ENCODE measurements at places on chromosomes 3 and 15. TPM values are rescaled to one million over a fixed set of nuclear protein-coding genes. Genes with fewer than 3 reads are reported as not detected.

- no peak for DNase-seq
- H3K4me1 ChIP-seq: peaks cover 2% of the 10 kb centered on the region
- H3K27me3 ChIP-seq: no peaks in the 10 kb centered on the region
- peaks cover 19% of the 10 kb centered on the region for H3K36me3 ChIP-seq
- H3K4me3 ChIP-seq: no peak overlapping the region
- no peak overlapping the region for H3K27ac ChIP-seq
Observed at GRCh38 chr15:77038312-77039216, 32.3 kb downstream of the TSPAN3 start.

The P3H2 gene
- 5.3 TPM for total RNA-seq

DNA sequence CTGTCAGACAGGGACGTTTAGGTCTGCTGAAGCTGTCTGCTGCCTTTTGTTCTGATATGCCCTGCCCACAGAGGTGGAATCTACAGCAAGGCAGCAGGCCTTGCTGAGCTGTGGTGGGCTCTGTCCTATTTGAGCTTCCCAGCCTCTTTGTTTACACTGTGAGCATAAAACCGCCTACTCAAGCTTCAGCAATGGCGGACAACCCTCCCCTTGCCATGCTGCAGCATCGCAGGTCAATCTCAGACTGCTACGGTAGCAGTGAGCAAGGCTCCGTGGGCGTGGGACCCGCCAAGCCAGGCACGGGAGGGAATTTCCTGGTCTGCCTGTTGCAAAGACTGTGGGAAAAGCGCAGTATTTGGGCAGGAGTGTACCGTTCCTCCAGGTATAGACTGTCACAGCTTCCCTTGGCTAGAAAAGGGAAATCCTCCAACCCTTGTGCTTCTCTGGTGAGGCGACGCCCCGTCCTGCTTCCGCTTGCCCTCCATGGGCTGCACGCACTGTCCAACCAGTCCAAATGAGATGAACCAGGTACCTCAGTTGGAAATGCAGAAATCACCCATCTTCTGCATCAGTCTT lies 71.4 kb downstream of the SPSB4 start:
- H3K36me3 ChIP-seq: no peaks in the 10 kb centered on the region
- H3K27ac ChIP-seq: no peak overlapping the region
- H3K27me3 ChIP-seq: no peaks in the 10 kb centered on the region
- no peak overlapping the region for H3K4me3 ChIP-seq
- DNase-seq: no peak

DNA sequence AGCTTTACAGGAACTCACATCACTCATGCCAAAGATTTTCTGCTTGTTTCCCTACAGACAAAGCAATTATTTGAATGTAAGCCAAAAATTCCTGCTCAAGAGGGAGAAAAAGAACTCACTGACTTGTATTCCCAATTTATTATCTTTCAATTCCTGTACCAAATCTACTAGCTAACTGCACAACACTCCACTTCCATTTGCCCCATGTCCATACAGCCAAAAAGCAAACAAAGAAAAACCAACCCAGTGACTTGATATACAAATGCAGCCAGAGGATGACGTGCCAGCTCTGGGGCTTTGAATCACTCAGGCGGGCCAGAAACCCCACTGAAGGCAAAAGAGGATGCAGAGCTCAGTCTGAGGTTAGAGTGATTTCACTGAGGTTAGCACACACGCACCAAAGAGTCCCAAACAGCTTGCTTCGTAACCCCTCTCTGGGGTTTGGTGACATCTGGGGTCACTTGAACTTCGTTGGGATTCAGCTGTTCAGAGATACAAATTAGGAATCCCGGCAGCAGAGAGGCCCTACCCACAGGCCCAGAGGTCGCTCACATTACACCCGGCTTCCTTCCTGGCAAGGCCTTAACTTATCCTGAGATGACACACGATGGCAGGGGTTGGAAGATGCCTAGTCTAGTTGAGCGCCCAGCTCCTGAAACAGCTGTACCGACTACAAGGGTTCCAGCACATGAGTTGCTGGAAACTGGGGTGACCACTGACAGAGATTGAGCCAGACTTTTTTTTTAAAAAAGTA lies 1.6 kb downstream of the RFTN1 start:
- H3K36me3 ChIP-seq: no peaks in the 10 kb centered on the region
- H3K27me3 ChIP-seq: peaks cover 82% of the 10 kb centered on the region
- H3K4me3 ChIP-seq: peak overlapping the region; percentile 70
- H3K4me1 ChIP-seq: peaks cover 4% of the 10 kb centered on the region
- H3K27ac ChIP-seq: no peak overlapping the region

DNA sequence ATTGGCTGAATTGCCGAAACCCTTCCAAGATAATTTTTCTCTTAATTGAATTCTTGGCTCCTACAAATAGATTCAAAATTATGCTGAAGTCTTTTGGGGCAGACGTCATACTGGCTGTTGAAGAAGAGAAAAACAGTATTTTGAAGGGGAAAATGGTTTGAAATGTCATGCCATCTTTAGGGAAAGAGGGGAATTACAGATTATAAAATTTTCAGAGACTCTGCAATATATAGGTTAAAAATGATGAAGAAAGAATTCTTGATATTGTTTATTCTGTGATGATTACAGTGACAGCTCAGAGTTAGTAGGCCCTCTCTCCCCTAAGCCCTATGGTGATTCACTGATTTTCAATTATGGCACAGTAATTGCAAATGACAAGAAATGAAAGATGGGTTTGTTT lies 86.1 kb downstream of the CGNL1 start:
- DNase-seq: no peak
- H3K27me3 ChIP-seq: no peaks in the 10 kb centered on the region
- H3K4me1 ChIP-seq: no peaks in the 10 kb centered on the region

GRCh38 chr3:71201939-71202338 lies 381.6 kb downstream of the FOXP1 start:
- DNase-seq: no peak
- H3K27me3 ChIP-seq: no peaks in the 10 kb centered on the region
- peaks cover 10% of the 10 kb centered on the region for H3K36me3 ChIP-seq
- H3K4me1 ChIP-seq: peaks cover 59% of the 10 kb centered on the region
- no peak overlapping the region for H3K4me3 ChIP-seq

DNA sequence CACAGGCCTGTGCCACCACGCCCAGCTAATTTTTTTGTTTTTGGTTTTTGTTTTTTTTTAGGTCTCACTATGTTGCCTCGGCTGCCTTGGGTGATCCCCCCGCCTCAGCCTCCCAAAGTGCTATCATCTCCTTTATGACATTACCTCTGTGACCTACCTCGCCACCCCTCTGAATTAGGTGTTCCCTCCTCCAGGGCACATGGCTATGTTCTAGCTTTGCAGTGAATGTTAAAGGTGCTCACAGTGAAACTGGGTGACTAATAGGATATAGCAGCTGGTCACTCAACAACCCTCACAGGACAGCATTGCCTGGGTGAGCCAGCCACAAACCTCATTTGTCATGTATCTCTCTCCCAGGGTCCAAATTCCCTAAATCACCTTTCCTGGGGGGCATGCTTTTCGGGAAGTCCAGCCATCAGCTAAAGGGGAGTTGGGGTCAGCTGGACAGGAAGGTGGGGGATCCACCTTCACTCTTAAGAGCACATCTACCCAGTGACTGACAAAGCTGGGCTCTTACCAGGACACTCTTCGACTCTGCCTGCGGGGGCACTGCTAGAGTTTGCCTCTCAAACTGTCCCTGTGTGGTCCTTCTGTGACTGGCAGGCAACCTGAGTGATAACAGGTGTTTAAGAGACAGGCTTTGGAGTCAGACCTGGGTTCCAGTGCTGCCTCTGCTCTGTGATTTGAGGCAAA lies 1.6 kb upstream of the TTLL3 start:
- H3K27me3 ChIP-seq: peaks cover 13% of the 10 kb centered on the region
- no peak overlapping the region for H3K27ac ChIP-seq
- no peak overlapping the region for H3K4me3 ChIP-seq
- H3K4me1 ChIP-seq: peaks cover 9% of the 10 kb centered on the region

The MB21D2 gene
- total RNA-seq: 13.4 TPM

- H3K27ac ChIP-seq: no peak overlapping the region
- H3K36me3 ChIP-seq: no peaks in the 10 kb centered on the region
- peaks cover 17% of the 10 kb centered on the region for H3K27me3 ChIP-seq
Observed at GRCh38 chr15:71296315-71296679, 181.0 kb downstream of the THSD4 start.

- H3K4me1 ChIP-seq: peaks cover 16% of the 10 kb centered on the region
- DNase-seq: no peak
- H3K36me3 ChIP-seq: no peaks in the 10 kb centered on the region
Observed at GRCh38 chr3:46561951-46562350, 4.2 kb downstream of the LRRC2 start.

GRCh38 chr15:44173813-44174212 lies 21.3 kb downstream of the FRMD5 start:
- H3K36me3 ChIP-seq: no peaks in the 10 kb centered on the region
- no peak for DNase-seq
- H3K4me3 ChIP-seq: no peak overlapping the region
- H3K4me1 ChIP-seq: no peaks in the 10 kb centered on the region

DNA sequence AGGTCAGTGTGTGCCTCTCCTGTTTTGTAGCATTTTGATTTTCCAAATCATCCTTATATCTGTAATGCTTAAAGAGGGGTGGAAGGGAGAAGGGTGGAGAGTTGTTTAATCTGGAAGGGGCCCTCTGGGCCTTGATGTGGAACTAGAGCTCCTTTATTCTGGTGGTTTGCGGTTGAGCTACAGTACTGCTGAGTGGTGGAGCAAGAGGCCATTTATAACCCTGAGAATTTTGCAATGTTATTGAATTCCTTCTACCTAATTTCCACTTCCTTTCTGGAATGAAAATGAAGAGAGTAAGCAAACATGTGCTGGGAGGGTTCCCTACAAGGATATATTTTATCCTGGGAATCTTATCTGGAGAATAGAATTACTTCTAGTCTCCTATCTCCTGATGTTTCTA lies 35.3 kb upstream of the TUBGCP5 start:
- no peak overlapping the region for H3K27ac ChIP-seq
- DNase-seq: no peak
- H3K4me1 ChIP-seq: no peaks in the 10 kb centered on the region
- no peaks in the 10 kb centered on the region for H3K27me3 ChIP-seq
- H3K36me3 ChIP-seq: no peaks in the 10 kb centered on the region
- no peak overlapping the region for H3K4me3 ChIP-seq

The SPTBN5 gene
- 6.6 TPM for total RNA-seq

GRCh38 chr15:70505411-70505919 lies 257.9 kb downstream of the UACA start:
- peaks cover 2% of the 10 kb centered on the region for H3K36me3 ChIP-seq
- peaks cover 37% of the 10 kb centered on the region for H3K27me3 ChIP-seq
- no peak for DNase-seq
- no peak overlapping the region for H3K4me3 ChIP-seq

The ASB14 gene
- not detected for total RNA-seq

The CCRL2 gene
- not detected for total RNA-seq

DNA sequence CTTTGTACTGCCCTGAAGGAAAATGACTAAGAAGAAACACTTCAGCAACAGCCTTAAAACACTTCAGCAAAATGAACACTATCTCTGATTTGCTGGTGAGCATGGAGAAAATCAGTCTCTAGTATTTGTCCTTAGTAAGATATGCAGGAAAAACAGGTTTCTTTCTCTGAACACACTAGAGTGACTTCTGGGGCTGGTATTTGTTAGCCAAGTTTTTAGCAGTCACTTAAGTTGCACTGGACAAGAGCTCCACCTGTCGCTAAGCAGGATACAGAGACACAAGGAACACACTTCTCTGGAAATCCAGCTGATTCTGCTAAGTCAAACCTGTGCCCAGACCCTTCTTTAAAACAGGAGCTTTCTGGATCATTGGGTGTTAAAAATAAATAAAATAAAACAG lies 65.3 kb downstream of the CHAC1 start:
- no peaks in the 10 kb centered on the region for H3K27me3 ChIP-seq
- peak overlapping the region; percentile 44 for H3K27ac ChIP-seq
- H3K4me1 ChIP-seq: peaks cover 5% of the 10 kb centered on the region

The SLC27A2 gene
- total RNA-seq: 10.6 TPM

DNA sequence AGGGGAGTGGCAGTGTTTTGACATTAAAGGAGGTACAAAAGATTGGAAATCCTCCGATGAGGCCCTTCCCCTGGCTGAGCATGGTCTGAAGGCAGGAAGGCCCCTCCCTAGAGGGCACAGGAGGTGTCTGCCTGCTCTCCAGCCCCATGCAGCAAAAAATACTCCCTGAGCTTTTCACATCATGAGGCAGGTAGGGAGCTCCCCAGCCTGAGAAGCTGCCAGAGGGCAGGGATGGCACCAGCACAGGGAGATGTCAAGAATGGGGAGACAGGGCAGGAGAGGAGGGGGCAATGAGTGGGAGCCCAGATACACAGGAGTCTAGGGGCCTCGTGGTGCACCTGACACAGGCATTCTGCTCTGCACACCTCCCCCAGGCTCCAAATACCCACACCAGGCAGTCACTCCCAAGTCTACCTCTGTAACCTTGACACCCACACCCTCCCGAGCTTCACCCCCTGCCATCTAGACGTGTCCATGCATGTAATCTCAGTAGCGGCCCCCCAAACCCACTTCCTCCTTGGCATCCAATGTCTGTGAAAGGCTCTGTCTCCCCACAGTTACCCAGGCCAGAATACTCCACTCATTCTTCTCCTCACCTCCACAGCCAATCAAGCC lies 22.9 kb downstream of the GRAMD2A start:
- no peaks in the 10 kb centered on the region for H3K36me3 ChIP-seq
- peaks cover 12% of the 10 kb centered on the region for H3K27me3 ChIP-seq
- DNase-seq: no peak
- H3K4me3 ChIP-seq: no peak overlapping the region
- peak overlapping the region; percentile 12 for H3K27ac ChIP-seq
- H3K4me1 ChIP-seq: no peaks in the 10 kb centered on the region

DNA sequence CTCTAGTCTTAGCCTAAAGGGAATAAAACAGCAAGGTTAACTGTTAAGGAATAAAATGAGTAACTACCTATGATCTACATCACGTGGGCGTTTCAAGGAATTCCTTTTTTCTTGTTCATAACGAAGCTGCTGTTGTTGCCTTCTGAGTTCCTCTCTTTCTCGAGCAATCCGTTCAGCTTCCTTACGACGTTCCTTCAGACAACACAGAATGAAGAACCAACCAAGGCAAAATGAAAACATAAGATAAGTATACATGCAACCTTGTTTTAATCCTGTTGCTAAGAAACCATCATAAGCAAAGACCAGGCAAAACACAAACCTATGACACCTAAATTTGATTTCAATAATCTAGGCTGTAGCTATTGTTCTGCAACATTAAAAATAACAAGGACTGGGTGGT lies 44.1 kb downstream of the SLTM start:
- H3K27me3 ChIP-seq: no peaks in the 10 kb centered on the region
- DNase-seq: no peak
- peaks cover 61% of the 10 kb centered on the region for H3K36me3 ChIP-seq
- no peak overlapping the region for H3K4me3 ChIP-seq
- peak overlapping the region; percentile 65 for H3K27ac ChIP-seq

- no peak overlapping the region for H3K4me3 ChIP-seq
- H3K27me3 ChIP-seq: no peaks in the 10 kb centered on the region
- H3K27ac ChIP-seq: no peak overlapping the region
- DNase-seq: no peak
Observed at GRCh38 chr15:51801391-51801835, 28.0 kb upstream of the TMOD3 start.

The GOLGA8R gene
- 0.31 TPM for total RNA-seq

- no peaks in the 10 kb centered on the region for H3K27me3 ChIP-seq
- peak overlapping the region; percentile 98 for H3K27ac ChIP-seq
- peak overlapping the region; percentile 29 for H3K4me3 ChIP-seq
- peaks cover 56% of the 10 kb centered on the region for H3K4me1 ChIP-seq
- H3K36me3 ChIP-seq: no peaks in the 10 kb centered on the region
Observed at GRCh38 chr3:49461443-49462171, 8.5 kb upstream of the DAG1 start.

- no peak overlapping the region for H3K4me3 ChIP-seq
- no peak for DNase-seq
- peaks cover 6% of the 10 kb centered on the region for H3K27me3 ChIP-seq
- H3K36me3 ChIP-seq: no peaks in the 10 kb centered on the region
- no peaks in the 10 kb centered on the region for H3K4me1 ChIP-seq
Observed at GRCh38 chr3:22886439-22887068, 316.6 kb upstream of the UBE2E2 start.

Measured in progenitor cell of endocrine pancreas (in vitro differentiated cells).